ENCODE measurements at places on chromosomes 7 and 10. TPM values are rescaled to one million over a fixed set of nuclear protein-coding genes. Genes with fewer than 3 reads are reported as not detected.

Gene ANAPC16
- 171 TPM for total RNA-seq

Gene RTKN2
- total RNA-seq = 0.03 TPM

Gene CHAT
- total RNA-seq = not detected

Gene FBXW4
- total RNA-seq = 108 TPM

Gene SH2D4B
- not detected for total RNA-seq

Gene PIK3CG
- total RNA-seq = 1.7 TPM

Gene NODAL
- total RNA-seq = 0.38 TPM

Gene BTBD16
- not detected for total RNA-seq

Gene CPVL
- total RNA-seq = 86.9 TPM

Gene EIF4EBP2
- 69.8 TPM for total RNA-seq

Gene RSPH10B2
- 0.19 TPM for total RNA-seq

Gene SLC18A3
- total RNA-seq = not detected

Gene AKR1C4
- not detected for total RNA-seq

Gene TWIST1
- 1.2 TPM for total RNA-seq

Gene ACTL6B
- total RNA-seq = not detected

Gene URGCP
- total RNA-seq = 40.0 TPM

Gene ZDHHC6
- 18.3 TPM for total RNA-seq

Gene ICA1
- 76.0 TPM for total RNA-seq

Gene WNT8B
- not detected for total RNA-seq

Gene PNLIPRP3
- not detected for total RNA-seq

Gene OR2A14
- total RNA-seq = not detected

Gene CELF2
- 67.5 TPM for total RNA-seq

All from cardiac septum (tissue), 1 donor.